ENCODE measurements at places on chromosomes 16 and 17. TPM values are rescaled to one million over a fixed set of nuclear protein-coding genes. Genes with fewer than 3 reads are reported as not detected.

C17orf67 gene
- total RNA-seq = 1.6 TPM

GRIN2A gene
- 26.1 TPM for total RNA-seq

GRCh38 chr17:69869667-69870066 is 205.4 kb upstream of the KCNJ16 start:
- no peak for ATAC-seq

DNA sequence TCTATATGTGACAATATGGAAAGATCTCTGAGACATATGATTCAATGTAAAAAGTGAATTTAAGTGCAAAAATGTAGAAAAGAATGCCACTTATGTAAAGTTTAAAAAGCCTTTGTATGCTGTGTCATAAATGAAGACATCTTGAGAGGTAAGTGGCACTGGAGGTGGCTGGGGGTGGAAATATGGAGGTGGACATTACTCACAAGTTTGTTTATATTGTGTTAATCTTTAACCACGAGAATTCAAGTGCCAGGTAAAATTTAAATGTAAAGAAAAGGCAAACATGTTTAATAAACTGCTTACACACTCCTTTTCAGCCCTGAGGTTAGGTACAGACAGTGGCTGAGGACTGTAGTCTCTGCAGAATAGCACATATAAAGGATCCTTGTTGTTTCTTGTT is 235.1 kb downstream of the ABCC12 start:
- no peak for ATAC-seq

DNA sequence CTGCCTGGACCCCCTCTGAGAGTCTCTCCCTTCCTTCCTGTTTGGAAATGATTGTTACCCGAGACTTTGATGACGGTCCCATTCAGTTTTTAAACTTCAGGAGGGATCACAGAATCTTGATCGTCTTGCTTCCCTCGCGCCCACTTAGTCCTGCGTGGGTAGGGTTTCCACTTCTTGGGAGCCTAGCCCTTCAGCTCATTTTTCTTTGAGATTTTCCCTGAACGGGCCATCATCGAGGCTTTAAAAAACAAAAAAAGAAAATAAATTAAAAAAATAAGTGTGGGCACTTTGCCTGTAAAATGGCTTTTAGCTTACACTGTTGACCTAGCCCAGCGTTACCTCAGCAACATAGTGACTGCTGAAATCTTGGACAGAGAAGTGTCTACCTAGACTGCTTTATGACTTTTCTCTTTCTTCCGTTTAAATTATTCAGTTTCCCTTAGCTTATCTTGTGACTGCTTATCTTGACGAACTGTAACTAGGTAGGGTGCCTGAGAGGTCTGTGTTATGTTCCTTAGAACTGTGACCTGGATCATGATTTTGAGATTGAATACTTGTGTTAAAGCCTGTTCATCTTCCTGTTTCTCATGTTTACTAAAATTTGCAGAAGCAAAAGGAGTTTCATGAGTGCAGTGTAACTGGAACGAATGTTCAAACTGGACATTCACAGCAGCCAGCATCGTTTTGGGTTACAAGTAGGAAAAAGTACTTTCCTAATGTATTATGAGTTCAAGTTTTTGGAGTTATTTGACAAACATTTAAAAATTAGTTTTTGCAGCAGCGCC is 874 bp downstream of the WWP2 start:
- ATAC-seq = peak; percentile 34

SNAI3 gene
- total RNA-seq = 1.7 TPM

ACAP1 gene
- total RNA-seq = 2.8 TPM
